Stimulated activated CD4-positive, alpha-beta T cell treated with anti-CD3 and anti-CD28 coated beads, Interleukin-1b, Interleukin-23, amount 100 ng/mL, for 1 hour (primary cell): ENCODE measurements at places on chromosomes 11 and 22.

DNA sequence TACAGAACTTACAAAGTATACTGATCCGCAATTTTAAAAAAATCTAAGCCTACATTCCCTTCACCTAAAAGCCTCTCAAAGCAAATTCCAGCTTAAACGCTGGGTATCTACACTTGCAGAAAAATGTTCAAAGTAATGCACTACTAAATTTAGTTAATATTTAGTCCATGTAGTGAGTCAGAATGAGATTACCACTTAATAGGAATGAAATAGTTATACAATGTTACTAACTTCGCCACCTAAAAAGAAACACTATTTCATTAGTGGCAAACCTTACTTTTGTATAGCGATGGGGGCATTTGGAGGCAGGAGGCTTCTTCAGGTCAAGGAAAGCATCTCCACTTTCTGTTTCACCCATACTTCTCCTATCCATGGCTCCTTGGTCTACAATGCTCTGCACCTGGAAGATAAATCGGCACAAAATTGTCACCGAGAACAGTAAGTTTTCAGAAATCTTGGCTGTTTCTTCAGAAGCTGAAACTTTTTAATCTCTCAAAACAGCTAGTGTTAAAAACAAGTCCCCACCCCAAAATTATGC, 1.2 kb downstream of the EIF4ENIF1 start:
- DNase-seq, result no peak

DNA sequence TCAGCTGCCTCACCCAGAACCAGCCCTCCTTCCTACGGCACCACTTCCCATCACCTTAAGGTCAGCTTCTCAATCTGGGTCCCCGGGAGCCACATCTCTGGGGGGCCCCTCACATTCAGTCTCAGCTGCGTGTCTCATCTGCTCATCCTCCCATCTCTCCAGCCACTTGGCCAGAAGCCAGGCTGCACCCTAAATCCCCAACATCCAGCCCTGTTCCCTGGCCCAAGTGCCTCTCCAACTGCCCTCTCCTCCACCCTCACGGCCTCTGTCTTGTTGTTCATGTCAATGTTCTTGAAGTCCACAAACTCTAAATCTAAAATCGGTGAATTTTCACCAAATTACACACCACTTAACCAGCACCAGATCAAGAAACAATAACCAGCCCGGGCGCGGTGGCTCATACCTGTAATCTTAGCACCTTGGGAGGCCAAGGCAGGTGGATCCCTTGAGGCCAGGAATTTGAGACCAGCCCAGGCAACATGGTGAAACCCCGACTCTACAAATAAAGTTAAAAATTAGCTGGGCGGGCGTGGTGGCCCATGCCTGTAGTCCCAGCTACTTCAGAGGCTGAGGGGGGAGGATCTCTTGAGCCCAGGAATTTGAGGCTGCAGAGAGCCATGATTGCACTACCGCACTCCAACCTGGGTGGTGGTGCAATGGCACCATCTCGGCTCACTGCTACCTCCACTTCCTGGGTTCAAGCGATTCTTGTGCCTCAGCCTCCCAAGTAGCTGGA, 33.7 kb downstream of the A4GALT start:
- DNase-seq, result no peak

GRCh38 chr11:72609045-72609444, 65.2 kb downstream of the PDE2A start:
- DNase-seq, result no peak

- DNase-seq, result no peak
Observed at GRCh38 chr11:10608584-10608983, 40.1 kb upstream of the LYVE1 start.

- no peak for DNase-seq
Observed at GRCh38 chr11:44732564-44732963, 5.8 kb downstream of the TSPAN18 start.
